Fibroblast of upper back skin (primary cell): ENCODE measurements at places on chromosomes 12 and 14.

GRCh38 chr14:50022661-50023060 is 93.7 kb downstream of the VCPKMT start:
- DNase-seq = no peak

DNA sequence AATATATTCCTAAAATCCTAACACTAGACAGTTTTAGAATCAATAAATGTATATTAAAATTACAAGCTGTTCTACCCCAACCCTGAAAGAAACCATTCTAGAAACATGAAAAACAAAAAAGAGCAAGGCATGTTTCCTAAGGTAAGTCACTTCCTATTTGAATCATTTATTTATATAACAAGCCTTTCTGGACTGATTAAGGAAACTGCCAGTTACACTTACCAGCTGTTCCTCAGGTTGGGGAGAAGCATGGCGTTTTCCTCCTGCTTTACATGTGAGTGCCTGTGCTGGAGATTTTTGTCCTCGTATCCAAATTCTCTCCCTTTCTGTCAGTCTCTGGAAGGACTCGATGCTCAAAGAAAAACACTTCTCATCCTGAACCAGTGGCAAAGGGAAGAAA is 183.3 kb downstream of the EFCAB11 start:
- DNase-seq = peak; percentile 46

GRCh38 chr12:69000540-69001243 is 67.7 kb upstream of the CPM start:
- DNase-seq = peak; percentile 53

GRCh38 chr12:23767834-23768233 is 181.6 kb downstream of the SOX5 start:
- no peak for DNase-seq

DNA sequence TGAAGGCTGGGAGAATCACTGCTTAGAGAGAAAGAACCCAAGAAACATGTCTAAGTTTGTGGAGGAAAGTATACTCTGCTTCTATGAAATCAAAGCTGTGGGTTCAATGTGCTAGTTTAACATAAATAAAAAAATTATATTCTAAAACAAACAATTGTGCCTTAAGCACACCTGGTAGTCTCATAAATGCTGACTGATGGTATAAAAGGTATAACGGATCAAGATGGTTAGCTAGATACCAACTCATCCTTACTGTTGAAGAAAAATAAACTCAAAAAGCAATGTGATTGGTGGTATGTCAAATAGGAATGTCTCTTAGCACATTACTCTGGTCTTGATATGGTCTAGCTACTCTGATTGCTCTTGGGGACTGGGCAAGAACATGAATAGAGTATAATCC is 117.8 kb downstream of the SLC41A2 start:
- no peak for DNase-seq

GRCh38 chr14:45972416-45972815 is 679.2 kb downstream of the RPL10L start:
- no peak for DNase-seq

DNA sequence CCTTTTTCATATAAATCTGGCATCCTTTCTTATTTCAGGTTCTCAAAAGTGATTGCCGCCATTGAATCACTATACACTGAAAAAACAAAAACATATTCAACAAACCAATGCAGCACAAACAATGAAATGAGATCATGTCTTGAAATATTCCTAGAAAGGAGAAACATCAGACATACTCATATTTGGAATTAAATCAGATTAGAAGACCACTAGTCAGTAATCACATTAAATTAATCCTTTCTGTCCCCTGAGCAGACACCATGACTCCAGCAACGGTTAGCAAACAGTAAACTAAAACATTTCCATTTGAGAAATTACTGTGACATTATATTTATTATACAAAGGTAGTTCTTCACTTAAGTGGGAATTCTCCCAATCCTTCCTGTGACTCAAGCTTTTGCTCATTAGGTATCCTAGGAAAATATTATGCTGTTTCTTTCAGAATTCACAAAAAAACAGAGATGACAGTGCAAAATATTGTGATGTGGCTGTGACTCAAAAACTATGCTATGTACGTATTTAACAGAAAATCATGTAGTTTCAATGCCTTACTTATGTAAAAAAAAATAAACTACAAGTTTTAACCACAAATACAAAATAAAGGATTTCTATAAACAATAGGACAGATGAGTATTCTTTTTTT is 29.7 kb downstream of the CPNE8 start:
- no peak for DNase-seq

DNA sequence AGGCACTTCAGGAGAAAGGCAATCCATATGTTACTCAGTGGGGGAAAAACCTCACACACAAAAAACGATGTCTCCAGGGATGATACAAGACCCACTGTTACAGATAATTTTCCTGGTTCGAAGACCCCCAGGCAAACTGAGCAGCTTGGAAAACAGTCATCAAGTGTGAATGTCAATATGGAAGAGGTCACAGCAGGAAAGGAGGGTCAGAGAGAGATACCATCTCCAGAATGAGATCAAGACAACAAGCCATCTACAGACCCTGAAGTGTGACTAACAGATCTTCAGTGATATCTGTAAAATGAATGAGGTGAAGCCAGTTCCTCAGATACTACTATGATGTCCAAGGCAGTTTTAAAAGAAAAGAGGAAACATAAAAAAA is 28.6 kb downstream of the GNS start:
- no peak for DNase-seq

GRCh38 chr14:70714055-70714550 is 72.4 kb downstream of the TTC9 start:
- peak; percentile 63 for DNase-seq

- no peak for DNase-seq
Observed at GRCh38 chr12:27551172-27551840, 27.3 kb downstream of the PPFIBP1 start.

- no peak for DNase-seq
Observed at GRCh38 chr12:84305144-84305543, 607.5 kb downstream of the SLC6A15 start.

- DNase-seq = no peak
Observed at GRCh38 chr14:32021341-32021740, 55.8 kb upstream of the ARHGAP5 start.

DNA sequence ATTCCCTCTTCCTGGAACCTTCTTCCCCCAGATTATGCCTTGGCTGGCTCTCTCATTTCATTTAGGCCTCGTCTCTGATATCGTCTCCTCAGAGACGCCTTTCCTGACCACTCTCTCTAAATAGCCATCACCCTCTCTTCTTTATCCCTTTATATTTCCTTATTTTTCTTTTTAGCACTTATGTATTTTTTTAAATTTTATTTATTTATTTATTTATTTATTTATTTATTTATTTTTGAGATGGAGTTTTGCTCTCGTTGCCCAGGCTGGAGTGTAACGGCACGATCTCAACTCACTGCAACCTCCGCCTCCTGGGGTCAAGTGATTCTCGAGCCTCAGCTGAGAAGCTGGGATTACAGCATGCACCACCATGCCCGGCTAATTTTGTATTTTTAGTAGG is 8.1 kb upstream of the ATP5MC2 start:
- no peak for DNase-seq

GRCh38 chr12:13941258-13942249 is 39.8 kb downstream of the GRIN2B start:
- DNase-seq = peak; percentile 53

GRCh38 chr12:118061011-118061872 is at the start of gene WSB2:
Gene WSB2 (minus strand): TSS chr12:118061179. CDS start chr12:118061048, 131 bp downstream.
- DNase-seq = peak; percentile 64

DNA sequence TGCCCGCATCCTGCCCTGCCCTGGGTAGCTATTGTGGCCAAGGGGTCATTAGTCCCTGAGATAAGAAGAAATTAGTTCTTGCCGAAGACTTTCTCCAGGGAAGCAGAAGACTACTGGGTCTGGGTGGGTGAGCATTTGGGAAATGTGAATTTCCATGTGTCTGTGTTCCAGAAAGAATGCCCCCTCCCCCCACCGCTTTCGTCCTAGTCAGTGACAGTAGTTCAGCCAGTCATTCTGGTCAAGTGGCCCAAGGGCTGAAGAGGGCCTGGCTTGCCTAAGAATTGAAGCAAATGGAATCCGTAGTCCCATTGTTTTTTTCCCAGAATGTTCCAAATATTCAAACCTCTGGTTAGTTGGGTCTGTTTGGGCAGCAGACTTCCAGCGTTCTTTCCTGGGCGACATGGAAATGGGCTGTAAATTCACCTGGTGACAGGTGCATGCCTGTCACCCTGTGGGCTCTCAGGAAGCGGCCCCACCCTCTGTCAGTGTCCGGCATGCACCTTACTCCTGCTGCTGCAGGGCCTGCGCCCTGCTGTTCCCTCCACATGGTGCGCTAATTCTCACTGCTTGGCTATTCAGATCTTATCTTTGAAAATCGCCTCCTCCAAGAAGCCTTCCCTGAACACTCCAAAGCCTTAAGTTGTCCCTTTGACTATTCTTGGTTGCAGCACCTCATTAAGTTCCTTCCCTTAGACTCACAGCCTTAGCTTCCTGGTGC is 1.4 kb upstream of the RFLNA start:
- no peak for DNase-seq

DNA sequence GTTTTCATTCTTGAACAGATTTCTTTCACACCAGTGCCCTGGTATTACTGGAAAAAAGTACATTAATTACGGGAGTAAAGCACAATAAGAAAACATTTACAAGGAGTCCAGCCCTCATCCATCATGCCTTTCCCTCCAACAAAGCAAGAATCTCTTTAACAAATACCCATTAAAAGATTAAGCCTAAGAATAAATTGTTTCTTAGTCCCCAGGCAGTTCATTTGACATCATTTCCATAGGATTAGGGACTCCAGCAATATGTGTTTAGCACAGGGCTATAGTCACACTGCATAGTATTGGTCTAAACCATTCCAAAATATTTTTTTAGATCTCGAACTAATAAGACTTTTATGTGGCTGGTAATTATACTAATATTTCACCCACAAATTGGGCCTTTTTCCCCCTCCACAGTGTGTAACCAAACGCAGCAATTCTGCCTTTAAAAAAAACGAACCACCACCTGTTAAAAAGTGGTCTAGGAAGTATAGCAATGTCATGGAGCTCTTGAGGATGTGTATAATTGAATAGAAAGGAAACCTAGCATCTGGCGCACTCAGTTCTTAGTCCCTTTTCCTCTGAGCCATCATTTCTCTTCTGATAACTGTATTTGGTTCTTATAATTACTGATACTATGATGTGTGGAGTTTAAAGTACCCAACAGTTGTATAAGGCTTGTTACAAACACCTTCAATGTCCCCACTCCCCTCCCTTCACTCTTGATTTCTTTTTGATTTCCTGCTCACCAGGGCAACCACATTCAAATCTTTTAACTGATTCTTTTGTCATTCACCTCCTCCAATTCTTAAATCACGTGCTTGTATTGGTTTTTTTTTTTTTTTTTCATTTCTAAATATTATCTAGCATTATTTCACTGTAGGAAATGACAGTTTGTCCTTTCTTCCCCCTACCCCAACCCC is 138.7 kb downstream of the ETV6 start:
- DNase-seq = no peak

- no peak for DNase-seq
Observed at GRCh38 chr12:101855976-101856375, 21.4 kb upstream of the DRAM1 start.

GRCh38 chr12:117212563-117213190 is 22.4 kb upstream of the FBXO21 start:
- DNase-seq = peak; percentile 70

DNA sequence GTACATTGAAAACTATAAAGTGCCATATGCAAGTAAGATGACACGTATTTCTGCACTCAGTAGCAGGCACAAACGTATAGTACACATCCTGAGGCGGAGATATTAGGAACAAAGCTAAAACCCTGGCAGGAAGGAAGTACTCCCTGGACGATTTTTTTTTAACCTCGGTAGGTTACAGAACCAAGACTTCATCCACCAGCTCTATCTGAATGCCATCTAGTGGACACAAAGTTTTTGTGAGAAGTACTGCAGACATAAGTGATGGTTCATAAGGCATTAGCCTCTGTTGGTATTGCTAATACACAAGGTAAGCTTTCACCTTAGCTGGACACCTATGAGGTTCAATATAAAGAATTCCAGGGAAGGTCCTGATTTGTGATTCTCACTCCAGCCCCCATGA is 83.0 kb upstream of the CCDC196 start:
- peak; percentile 14 for DNase-seq

DNA sequence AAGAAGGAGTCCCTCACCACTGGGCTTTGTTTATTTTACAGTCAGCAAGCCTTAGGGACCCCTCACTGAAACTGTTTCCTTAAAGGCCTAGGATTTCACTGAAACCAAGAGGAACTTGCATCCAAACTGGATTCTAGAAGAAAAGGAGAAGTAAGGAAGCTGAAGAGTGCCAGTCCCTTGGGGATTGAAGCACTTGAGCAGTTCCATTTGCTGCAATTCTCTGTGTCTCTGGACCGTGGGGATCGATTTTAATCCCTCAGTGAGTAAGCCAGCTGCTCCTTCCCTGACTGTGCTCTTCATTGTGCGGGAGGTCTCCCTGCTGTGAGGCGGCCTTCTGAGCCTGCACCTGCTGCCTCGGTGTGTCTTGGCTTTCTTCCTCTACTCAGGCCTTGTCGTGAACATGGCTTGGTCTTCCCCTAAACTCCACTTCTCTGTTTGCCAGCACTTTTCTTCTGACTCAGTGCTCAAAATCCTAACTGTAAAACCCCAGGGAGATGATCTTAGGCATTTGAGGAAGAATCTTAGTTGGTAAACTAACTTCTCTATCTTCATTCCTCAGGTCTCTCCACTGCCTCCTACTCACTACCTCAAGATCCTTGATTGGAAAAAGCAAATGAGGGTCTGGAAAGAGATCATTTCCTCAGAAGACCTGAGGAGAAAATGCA is 132.6 kb downstream of the SLC38A6 start:
- DNase-seq = no peak

GRCh38 chr12:97939156-97939555 is 476.6 kb downstream of the RMST start:
- DNase-seq = no peak
